Stimulated activated CD4-positive, alpha-beta T cell treated with anti-CD3 and anti-CD28 coated beads, TNF-alpha, amount 100 ng/mL, for 48 hours (primary cell): ENCODE measurements at places on chromosomes 4 and X.

DNA sequence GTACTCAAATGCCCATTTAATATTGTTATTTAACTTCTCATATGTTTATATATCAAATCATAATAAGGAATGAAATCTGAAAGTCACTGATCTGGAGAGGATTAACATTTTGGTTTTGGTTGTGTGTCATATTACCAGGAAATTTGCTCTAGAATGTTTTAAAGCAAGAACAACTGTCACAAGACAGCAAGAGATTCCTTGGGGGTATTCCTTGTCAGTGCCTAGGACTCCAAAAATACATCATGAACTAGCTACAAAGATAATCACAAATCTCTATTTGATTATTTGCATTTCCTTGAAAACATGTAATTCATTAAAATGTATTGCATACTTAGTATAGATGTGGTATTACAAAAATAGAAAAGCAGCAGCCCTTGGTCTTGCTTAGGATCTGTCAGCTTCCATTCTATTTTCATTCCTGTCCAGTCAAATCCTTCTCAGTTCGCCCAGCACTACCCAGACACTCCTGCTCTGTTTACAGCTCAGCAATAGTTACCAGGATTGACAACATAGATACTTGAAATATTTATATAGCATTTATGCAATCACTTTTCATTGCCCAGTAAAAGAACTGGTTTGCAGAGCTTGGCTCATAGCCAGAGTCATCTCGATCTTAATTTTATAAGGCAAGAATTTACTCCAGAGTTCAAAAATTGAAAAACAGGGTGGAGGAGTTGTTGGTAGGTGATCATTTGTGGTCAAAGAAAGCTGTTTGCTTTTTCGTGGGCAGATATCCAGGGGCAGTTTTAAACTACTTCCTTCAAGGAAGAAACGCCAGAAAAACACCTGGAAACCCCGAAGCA lies 9.2 kb upstream of the BMP3 start:
- DNase-seq: no peak

DNA sequence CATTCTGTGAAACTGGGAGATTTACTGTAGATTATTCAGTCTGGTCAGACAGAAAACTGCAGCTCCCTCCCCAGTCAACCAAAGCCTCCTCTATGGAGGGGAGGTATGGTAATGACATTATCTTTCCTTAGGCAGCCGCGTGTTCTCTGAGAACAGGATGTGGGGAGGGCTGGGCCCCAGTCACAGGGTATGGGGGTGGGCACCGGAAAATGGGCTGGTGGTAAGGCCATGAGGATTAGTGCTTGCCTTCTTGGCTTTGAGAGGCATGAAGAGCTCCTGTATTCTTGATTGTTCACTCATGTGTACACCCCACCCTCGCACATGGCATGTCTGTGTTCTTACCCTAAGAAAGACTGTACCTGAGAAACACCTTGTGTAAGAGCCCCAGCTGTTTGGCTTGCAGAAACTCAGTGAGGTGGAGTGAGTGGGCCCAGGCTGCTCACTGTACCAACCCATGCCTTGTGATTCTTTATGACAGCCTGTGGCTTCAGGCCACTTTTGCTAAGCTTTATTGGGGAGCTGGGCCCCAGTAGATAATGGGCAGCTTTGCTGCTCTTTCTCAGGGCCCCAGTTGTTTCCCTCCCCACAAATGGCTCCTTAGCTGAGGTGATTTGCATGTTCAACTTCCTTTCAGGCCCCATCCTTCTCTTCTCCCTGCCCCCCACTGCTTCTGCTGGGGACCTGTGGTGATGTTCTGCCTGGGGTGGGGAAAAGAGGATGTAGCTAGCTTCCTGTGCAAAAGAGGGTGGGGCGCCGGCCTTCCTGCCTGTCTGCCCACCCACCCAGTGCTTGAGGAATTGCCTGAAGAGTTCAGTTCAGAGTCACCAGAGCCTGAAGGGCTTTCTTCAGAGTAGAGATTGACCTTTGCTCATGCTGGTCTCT lies 30.7 kb downstream of the MSN start:
- peak; percentile 27 for DNase-seq

- DNase-seq: no peak
Measured at GRCh38 chrX:28901637-28902036, 314.4 kb downstream of the IL1RAPL1 start.

DNA sequence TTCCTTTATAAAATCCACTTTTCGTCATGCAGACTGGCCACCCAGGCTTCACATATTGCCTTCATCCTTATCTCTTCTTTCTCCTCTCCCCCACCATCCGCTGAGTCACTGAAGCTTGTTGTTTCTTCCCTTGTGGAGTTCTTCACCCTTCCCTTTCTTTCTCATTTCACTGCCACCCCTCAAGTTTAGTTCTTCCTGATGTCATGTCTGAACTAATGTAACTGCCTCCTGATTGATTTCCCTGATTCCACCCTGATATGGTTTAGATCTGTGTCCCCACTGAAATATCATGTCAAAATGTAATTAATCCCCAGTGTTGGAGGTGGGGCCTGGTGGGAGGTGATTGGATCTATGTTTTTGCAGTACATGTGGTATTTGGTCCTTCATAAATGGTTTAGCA lies 151.4 kb downstream of the CPEB2 start:
- no peak for DNase-seq

DNA sequence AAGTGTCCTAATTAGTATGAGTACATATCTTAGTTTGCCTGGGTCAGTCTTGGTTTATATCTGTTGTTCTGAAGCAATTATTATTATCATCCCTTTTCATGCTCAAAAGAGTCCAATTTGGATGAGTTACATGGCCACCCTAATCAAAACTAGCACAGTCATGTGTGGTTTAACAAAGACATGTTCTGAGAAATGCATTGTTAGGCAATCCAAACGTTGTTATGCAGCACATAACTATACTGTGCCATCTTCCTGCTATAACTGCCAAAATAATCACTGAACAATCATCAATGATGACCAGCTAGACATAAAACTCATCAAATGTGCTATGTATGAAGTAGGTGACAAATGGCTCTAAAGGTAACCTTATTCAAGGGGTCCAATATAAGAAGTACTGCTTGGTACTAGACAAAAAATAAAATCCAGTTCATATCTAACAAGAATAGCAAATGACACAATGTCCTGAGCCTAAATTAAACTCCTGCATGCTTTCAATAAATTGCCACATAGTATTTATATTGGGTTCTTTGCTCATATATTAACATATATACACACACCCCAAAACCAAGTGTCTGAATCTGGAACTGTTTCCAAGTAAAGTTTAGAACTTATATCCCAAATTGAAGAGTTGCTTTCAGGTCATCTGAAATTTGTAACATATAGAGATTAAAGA lies 41.9 kb downstream of the CNOT6L start:
- no peak for DNase-seq

GRCh38 chr4:24640366-24640765 lies 56.0 kb upstream of the DHX15 start:
- no peak for DNase-seq

- no peak for DNase-seq
Measured at GRCh38 chr4:166308647-166309046, 435.6 kb downstream of the TLL1 start.

- no peak for DNase-seq
Measured at GRCh38 chrX:46687619-46688018, 71.3 kb downstream of the SLC9A7 start.

GRCh38 chr4:73715659-73716058 lies 24.7 kb upstream of the CXCL8 start:
- no peak for DNase-seq

DNA sequence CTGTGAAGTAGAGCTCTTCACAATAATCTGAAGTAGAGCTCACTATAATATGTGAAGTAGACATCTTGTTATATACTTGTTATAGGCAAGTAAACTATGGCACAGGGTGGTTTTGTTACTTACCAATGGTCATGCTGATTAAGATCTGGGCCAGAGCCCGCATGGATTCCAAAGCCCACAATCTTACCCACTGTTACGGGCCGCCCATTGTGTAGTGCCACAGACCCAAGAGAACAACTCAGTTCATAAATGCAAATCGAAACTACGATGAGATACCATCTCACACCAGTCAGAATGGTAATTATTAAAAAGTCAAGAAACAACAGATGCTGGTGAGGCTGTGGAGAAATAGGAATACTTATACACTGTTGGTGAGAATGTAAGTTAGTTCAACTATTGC lies 46.9 kb upstream of the CT47C1 start:
- DNase-seq: no peak

GRCh38 chr4:26916195-26916594 lies 55.6 kb downstream of the STIM2 start:
- DNase-seq: no peak

DNA sequence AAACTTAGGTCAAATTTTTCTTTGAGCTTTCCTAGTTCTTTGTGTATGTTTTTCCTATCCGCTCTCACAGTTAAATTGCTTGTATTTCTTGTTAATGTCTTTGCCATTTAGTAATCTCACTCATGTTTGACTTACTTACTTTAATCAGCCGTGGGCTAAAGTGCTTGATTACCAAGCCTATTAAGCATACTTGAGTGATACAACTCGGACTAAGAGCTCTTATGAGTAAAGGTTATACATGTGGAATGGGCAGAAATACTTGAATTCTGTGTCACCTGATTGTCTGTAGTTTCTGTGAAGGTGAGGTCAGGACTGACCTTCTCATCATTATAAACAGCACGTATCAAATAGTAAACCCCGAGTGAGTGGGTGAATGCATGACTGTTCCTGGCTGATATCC lies 664.5 kb downstream of the PDHA2 start:
- DNase-seq: no peak

- DNase-seq: no peak
Measured at GRCh38 chr4:187491286-187491685, 504.3 kb upstream of the ZFP42 start.

- no peak for DNase-seq
Measured at GRCh38 chr4:42101446-42101975, 50.9 kb downstream of the BEND4 start.

GRCh38 chr4:156946516-156947424 lies 24.8 kb downstream of the PDGFC start:
- no peak for DNase-seq

- DNase-seq: no peak
Measured at GRCh38 chr4:94924566-94924965, 166.8 kb downstream of the BMPR1B start.

GRCh38 chr4:135724421-135724820 lies 1522.8 kb upstream of the PABPC4L start:
- DNase-seq: no peak

DNA sequence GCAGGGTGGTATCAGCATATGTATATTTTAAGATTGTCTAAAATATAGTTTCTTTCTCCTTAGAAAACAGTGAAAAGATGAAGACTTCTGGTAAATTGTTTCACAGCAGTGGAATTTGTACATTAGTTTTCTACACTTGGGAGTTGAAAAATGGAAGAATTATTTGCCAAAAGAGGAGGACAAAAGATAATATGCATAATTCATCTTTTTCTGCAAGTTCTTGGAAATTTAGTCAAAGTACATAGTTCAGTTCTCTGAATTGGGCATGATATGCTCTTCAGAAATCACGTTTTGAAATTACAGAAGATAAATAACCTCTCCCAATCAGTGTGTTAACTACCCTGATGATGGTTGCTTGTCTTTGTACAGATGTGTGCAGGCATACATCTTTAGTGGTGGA lies 47.0 kb downstream of the RBPJ start:
- no peak for DNase-seq

- no peak for DNase-seq
Measured at GRCh38 chr4:153611679-153612078, 72.4 kb upstream of the TLR2 start.

DNA sequence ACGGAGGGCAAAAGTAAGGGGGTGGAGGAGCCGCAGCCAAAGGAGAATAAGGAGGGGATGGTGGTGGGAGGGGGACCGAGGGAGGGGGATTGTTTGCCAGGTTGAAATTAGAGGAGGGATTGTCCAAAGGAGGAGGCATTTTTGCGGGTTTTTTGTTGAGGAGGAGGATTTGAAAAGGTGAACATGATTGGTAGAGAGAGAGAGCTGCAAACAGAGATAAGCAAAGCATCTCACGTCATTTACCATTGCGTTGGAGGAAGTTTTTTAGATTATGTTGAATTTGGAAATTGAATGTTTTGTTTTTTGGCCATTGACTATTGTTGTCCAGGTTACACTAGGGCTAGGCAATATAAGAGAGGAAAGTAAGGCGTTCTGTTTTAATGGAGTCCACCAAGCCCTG lies 54.5 kb upstream of the ABCB7 start:
- no peak for DNase-seq

- DNase-seq: no peak
Measured at GRCh38 chr4:5554376-5554775, 154.0 kb downstream of the EVC2 start.

- no peak for DNase-seq
Measured at GRCh38 chr4:151202851-151203455, 74.0 kb upstream of the PRSS48 start.

GRCh38 chr4:139770361-139770760 lies 104.7 kb downstream of the MGST2 start:
- no peak for DNase-seq

- DNase-seq: no peak
Measured at GRCh38 chr4:26085551-26085950, 171.5 kb downstream of the SMIM20 start.

DNA sequence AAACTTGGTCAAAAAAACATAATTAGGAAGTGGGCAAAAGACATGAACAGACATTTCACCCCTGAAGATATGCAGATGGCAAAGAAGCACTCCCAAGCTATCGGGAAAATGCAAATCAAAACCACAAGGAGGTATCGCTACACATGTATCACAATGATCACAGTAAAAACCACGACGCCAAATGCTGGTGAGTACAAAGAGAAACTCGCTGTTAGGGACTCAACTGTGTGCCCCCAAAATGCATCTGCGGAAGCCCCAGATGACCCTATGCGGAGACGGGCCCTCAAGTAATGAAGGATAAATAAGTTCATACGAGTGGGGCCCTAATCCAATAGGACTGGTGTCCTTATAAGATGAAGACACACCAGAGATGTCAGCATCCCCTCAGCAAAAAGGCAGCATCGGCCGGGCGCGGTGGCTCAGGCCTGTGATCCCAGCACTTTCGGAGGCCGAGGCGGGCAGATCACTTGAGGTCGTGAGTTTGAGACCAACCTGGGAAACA lies 10.2 kb downstream of the GAK start:
- DNase-seq: no peak

- no peak for DNase-seq
Measured at GRCh38 chr4:80009806-80010205, 63.2 kb downstream of the ANTXR2 start.

GRCh38 chrX:153981231-153981630 lies 8.7 kb downstream of the TMEM187 start:
- DNase-seq: no peak

DNA sequence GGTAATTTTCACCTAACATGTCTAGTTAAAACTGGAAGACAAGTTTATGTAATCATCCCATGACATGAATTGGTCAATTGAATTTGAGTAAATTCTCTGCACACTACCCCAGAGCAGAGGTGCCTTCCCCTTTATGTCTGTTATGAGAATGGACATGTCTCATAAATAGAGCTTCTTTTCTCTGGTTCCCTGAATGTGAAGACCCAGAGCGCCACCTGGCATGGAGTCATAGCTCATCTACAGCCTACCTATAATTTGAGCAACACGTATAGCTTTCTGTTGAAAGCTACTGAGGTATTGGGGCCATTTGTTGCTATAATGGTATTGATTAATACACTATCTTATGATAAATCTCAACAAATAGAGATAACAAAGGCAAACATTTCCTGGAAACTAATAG lies 626.5 kb upstream of the GALNTL6 start:
- DNase-seq: no peak

- no peak for DNase-seq
Measured at GRCh38 chrX:74231625-74232024, 72.4 kb upstream of the ZCCHC13 start.
